Immature natural killer cell (primary cell): ENCODE measurements at places on chromosomes 7 and 10. TPM values are rescaled to one million over a fixed set of nuclear protein-coding genes. Genes with fewer than 3 reads are reported as not detected.

Gene SPDYE6
- polyA plus RNA-seq: not detected

GRCh38 chr7:126715076-126715475 lies 537.7 kb downstream of the GRM8 start:
- DNase-seq: no peak

Gene CASTOR2
- polyA plus RNA-seq: 2.0 TPM

Gene ANK3
- polyA plus RNA-seq: not detected

Gene OPN4
- not detected for polyA plus RNA-seq

GRCh38 chr10:71835671-71836595 lies 15.1 kb downstream of the PSAP start:
- DNase-seq: no peak

DNA sequence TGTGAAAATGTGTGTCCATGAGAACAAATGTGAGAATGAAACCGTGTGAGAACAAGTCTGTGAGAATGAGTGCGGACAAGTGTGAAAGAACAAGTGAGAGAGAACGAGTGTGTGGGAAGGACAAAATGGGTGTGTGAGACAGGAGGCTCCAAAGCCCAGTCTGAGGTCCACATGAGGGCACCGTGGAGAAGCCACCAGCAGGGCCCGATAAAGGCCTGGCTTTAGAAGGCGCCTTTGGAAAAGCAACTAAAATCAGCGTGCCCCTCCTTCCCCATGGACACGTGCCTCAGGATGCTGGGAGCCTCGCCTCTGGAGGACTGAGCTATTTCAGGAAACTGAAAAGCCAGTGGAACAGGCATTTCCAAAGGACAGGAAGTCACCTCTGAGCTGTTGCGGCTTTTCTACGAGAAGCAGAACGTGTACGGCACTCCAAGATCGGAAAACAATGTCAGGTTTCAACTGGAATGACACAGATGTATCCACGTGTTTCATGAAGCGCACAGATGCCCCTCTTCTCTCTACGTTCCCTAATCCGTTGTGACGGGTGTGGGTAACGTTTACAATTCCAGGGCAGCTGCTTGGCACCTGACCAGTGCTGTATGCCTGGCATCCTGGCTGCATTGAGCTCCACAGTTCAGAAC lies 46.4 kb downstream of the ESYT2 start:
- no peak for DNase-seq

GRCh38 chr10:5737352-5737751 lies 52.7 kb downstream of the TASOR2 start:
- DNase-seq: no peak

- no peak for DNase-seq
These were observed 121.2 kb downstream of the WDFY4 start for GRCh38 chr10:48805848-48806247.

Gene WDFY4
- 2.2 TPM for polyA plus RNA-seq
